ENCODE measurements at places on chromosomes 16 and 17. TPM values are rescaled to one million over a fixed set of nuclear protein-coding genes. Genes with fewer than 3 reads are reported as not detected.
A peak's percentile ranks its signal among the peaks of the same experiment; 100 is the strongest.

Gene SCGB1C2
- not detected for polyA plus RNA-seq

Gene CEP112
- polyA plus RNA-seq, result 9.1 TPM

Gene CCL17
- not detected for polyA plus RNA-seq

Gene NTN1
- polyA plus RNA-seq, result 88.0 TPM

Gene HOXB4
- polyA plus RNA-seq, result 13.5 TPM

- DNase-seq, result peak; percentile 93
Observed at GRCh38 chr16:11557801-11558200, 28.9 kb downstream of the LITAF start.

DNA sequence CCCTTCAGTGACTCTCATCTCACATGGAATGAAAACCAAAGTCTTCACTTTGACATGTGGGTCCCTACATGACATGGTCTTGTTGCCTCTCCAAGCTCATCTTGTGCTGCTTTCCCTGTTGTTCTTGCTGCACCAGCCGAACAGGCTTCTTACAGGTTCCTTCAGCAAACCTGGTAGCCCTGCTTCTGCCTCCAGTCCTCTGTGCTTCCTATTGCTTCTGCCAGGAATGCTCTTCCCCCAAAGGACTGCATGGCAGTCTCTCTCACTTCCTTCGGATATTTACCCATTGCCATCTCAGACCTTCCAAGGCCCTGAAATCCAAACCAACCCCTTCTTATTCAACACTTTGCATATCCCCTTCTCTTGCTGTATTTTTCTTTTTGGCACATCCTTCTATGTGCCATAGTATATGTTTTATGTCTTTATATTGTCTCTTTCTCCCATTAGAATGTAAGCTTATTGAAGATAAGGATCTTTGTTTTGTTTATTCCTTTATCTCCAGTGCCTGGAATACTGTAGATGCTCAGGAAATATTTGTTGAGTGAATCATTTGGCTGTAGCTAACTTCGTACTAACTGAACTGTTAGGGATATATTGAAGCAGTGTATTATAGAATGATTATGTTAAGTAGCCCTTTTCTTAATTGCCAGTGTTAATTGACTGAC, 57.9 kb upstream of the SLC12A3 start:
- DNase-seq, result no peak

- no peak for DNase-seq
Observed at GRCh38 chr16:17468611-17469010, 2.1 kb downstream of the XYLT1 start.

DNA sequence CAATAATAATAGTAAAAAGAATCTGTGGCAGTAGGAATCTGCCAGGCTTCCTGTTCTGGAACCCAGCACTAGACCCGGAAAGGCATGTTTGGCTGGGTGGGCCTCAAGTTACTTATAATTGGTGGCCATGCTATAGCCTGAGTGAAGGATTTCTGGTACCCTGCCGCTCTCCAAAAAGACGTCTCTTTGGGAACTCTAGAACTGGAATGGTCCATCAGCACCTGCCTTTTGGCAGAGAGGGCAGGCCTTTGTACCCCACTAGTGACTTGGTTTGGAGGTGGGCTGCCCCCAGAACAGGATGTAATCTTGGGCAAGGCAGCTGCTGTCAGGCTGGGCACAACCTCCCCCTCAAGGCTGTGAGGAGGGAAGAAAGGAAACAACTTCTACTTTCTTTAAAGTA, 29.3 kb upstream of the ST6GALNAC1 start:
- DNase-seq, result no peak

DNA sequence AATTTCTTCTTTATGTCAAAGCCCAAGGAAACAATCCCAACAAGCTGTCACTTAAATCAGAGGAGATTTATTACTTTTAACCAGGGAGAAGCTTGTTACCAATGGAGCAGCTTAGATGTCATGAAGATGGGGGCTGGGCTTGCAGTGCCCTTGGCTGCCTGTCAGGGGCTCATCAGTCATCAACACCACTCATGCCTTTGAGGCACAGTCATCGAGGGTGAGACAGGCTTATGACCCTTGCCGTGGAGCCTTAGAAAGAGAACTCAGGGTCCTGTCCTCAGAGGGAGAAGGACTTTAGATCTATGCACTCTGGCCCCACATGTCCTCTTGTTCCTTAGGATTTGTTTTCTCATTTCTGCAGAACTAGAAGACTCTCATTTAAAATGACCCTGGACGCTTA, 318.3 kb downstream of the CBLN1 start:
- no peak for DNase-seq

GRCh38 chr16:69941251-69942098, 9.7 kb upstream of the CLEC18A start:
- DNase-seq, result no peak

Gene OR4D1
- 0.18 TPM for polyA plus RNA-seq

GRCh38 chr16:62738666-62739460, 702.6 kb upstream of the CDH8 start:
- DNase-seq, result peak; percentile 81

DNA sequence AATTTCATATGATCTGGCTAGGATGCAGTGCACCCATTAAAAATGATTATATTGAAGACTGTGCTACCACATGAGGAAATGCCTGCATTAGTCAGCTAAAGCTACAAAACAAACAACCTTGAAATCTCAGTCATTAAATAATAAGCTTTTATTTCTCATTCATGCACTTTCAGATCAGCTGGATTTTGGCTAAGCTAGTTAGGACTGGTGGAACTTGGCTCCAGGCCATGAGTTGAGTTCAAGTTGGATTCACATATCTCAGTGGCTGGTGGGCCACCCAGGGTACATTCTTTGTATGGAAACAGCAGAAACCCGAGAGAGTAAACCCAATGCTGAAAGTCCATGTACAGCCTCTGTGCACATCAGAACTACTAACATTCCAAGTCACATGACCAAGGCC, 6.4 kb upstream of the SLFN12L start:
- DNase-seq, result no peak

GRCh38 chr16:89475144-89475543, 15.2 kb downstream of the ANKRD11 start:
- no peak for DNase-seq

GRCh38 chr17:74806334-74806733, 30.2 kb upstream of the NAT9 start:
- no peak for DNase-seq

- DNase-seq, result no peak
Observed at GRCh38 chr17:34015253-34015652, 239.8 kb upstream of the CCL2 start.

- DNase-seq, result no peak
Observed at GRCh38 chr17:74491626-74492025, 25.2 kb downstream of the CD300A start.

Gene CLDN9
- polyA plus RNA-seq, result 0.38 TPM

DNA sequence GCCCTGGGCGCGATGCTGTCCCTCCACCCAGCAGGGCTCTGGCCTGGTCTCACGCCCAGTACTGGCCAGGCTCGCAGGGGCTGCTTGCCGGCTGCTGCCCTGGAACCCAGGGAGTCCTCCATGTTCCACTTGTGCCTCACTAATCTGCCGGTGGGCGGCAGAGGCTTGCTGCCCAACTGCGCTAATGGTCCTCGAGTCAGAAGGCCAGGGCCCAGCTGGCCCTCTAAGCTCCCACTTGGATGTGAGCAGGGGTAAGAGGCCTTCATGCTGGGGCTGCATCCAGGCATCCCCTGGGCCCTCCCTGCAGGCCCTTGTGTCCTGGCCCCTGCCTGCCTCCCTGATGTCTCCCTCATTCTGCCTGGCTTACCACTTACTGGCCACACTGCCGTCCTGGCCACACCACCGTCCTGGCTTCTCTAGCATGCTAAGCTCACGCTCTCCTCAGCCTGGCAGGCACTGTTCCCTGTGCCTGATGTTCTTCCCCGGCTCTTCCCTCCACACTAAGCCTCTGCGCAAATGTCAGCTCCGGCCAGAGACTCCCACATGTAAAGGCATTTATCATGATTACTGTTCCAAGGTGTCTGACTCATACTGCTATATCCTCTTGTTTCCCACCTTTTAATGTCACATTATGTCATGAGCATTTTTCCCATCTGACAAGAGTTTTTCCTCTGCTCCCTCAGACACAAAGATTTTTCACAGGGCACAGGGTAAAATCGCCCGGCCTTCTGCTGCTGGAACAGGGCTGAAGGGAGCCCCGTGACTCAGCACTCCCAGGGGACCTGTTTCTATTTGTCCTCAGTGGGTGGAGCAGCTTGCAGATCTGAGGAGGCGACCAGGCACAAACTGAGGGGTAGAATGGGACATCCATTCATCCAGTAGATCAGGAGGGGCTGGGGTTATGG, 15.9 kb downstream of the B9D1 start:
- no peak for DNase-seq

- DNase-seq, result no peak
Observed at GRCh38 chr16:11662582-11662981, 5.7 kb upstream of the SNN start.

DNA sequence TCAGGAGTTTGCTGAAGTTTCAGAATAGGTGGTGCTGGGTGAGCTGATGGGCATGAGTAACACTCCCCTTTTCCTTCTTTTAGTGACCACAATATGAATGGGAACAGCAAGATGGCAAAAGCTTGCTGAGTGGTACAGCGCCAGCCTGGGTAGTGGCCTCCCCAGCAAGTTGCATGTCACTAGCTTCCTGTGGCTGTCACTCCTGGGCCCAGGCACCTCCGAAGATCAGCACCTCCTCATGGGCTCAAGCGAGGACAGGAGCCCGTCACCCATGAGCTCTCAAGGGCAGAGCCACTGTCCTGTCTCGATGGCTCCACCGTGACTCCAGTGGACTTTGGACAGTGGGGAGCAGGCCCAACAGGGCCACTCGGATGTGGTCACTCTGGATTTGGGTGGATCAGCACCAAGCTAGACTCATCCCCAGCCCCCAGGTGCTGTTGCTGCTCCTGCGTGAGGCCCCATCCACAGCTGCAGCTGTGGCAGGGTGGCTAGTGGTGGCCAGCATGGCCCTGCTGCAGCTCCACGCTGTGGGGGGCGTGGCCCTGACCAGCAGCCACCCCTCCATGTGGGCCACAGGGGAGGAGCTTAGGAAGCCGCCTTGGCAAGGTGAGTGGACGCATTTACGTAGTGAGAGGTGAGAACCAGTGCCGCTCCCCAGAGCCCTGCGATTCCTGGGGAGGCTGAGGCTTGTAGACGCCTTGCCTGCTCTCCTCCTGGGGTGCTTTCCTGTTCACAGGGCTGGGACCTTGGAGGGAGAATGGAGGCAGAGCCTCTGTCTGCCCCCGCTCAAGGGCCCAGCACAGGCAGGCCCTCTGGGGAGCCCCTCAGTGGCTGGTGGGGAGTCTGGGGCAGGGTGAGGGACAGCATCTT, 13.6 kb upstream of the DNASE1 start:
- DNase-seq, result no peak

GRCh38 chr16:15894571-15895374, 6.4 kb upstream of the CEP20 start:
- DNase-seq, result no peak

Gene OR3A1
- 0.36 TPM for polyA plus RNA-seq

- DNase-seq, result no peak
Observed at GRCh38 chr17:82118815-82119380, 20.9 kb upstream of the FASN start.

DNA sequence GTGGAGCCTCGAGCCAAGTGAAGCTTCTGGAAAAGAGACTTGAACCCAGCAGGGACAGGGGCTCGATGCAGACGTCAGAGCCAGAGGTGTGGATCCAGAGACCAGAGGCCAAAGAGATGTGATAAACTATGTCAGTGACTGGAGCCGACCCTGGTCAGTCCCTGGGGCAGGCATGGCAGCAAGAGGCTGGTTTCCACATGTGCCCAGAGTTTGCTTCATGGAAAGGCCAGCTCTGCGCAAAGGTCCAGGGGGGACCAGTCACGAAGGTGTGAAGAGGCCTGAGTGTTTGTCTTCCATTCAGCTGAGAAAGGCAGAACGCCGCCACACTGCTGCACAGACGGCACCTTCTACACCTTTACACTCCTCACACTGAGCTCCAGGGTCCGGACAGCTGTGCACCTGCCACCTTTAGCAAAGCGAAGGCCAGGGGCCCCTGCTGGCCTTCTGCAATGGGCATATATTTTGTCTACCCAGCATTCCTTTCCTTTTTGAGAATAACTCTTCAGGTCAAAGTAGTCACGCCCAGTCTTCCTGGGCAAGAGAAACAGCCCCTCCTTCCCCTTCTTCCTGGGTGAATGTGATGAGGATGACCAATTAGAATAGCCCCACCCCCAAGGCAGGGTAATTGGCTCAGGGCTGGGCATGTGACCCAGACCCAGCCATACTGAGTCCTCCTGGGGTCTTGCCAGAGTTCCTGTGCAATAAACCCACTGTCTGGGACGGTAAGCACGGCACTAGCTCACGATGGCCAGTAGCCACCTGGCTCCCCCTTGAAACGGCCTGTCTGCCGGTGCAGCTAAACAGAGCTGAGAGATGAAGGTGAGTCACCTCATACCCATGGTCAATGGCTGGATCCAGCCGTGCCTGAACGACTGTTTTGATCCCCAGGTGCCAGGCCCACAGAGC, 2.3 kb upstream of the RPH3AL start:
- DNase-seq, result no peak

DNA sequence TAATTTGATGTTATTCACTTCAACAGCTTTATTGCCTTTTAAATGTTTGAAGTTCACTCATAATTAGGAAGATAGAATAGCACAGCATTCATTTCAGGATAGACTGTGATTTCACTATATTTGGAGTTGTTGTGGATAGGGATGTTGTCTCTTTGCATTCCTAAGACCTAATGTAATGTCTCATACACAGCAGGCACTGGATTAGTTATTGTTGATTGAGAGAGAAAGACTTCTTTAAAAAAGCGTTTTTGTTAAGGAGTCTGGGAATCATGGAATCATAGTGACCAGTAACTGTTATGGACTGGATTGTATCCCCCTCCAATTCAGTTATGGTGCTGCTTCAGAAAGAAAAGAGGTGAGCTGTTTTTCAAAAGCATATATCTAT, 122.0 kb downstream of the USP22 start:
- no peak for DNase-seq

DNA sequence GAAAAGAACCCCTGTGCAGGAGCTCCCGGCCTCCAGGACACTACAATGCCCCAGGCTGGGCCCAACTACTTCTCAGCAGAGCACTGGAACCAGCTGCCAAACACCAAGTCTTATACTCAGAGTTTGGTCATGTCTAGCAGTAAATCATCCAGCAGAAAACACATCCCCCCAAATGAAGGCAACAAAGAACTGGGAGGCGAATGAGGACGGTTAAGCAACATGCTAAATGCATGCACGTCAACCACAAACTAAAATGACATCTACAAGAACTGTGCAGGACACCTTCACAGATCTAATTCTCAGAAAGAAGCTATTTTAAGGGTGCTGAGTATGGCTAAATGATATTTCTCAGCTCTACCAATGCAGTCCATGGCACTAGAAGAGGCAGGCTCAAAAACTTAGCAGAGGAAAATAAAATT, 7.6 kb upstream of the IRX5 start:
- no peak for DNase-seq

- DNase-seq, result no peak
Observed at GRCh38 chr16:23082161-23082788, 67.0 kb downstream of the USP31 start.

GRCh38 chr16:9469512-9469911, 378.1 kb downstream of the HAPSTR1 start:
- no peak for DNase-seq

Gene HBA1
- polyA plus RNA-seq, result 1,075 TPM

DNA sequence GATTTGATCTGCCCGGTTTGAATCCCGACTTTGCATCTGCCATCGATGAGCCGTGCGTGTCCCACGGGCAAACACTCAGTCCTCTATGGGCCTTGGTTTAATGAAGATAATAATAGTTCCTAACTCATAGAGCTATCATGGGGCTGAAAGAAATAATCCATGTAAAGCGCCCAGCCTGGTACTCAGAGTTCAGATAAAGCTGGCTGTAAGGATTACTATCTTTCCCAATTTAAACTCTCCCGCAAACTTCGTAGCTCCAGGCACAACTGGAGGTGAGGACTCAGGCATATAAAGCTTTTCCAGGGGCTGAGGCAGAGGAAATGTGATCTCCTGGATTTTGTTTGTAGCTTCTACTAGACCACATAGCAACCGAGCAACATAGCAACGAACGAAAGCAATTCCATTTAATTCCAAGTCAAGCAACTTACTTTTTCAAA, 16.3 kb downstream of the ALOX15 start:
- DNase-seq, result peak; percentile 21
